CD4-positive, alpha-beta T cell treated with Interleukin-1 beta for 1 hour (primary cell): ENCODE measurements at places on chromosomes 4 and X.

DNA sequence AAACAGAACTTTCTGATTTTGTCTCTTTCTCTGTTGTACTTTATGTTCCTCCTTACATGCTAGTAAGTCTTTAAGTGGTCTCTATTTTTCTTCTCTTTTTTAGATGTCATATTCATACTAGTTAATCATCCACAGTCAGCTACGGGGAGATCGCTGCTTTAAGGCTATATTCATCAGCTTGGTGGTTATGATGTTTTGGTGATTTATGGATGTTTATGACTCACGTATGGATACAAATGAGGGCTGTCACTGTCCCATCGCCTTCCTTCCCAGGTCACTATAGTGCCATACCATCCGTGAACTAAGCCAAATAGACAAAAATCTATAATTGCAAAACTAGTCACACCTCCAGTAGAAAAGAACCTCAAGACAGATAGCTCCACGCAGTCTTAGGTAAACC, 296.8 kb upstream of the AADAT start:
- no peak for DNase-seq

- DNase-seq = no peak
These were observed 63.3 kb downstream of the GALNT7 start for GRCh38 chr4:173231916-173232315.

- no peak for DNase-seq
These were observed 36.5 kb upstream of the GUCY1B1 start for GRCh38 chr4:155722336-155722735.

DNA sequence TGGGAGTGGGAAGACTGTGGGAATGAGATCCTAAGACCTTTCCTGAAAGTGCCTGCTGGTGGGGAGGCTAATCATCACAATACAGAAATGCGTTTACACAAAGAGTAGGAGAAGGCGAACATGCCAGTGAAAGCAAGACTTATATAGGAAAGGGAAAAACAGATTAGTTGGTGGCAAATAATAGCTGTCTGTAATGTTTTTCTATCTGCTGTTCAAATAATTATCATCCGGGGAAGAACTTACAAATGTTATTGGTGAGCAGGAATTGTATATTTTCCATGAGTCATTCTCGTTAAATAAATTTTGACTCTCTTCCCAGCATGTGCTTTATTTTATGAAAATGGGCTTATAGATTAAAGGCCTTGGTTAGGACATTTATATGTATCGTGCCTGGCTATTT, 196.5 kb downstream of the ARHGAP10 start:
- DNase-seq = no peak

DNA sequence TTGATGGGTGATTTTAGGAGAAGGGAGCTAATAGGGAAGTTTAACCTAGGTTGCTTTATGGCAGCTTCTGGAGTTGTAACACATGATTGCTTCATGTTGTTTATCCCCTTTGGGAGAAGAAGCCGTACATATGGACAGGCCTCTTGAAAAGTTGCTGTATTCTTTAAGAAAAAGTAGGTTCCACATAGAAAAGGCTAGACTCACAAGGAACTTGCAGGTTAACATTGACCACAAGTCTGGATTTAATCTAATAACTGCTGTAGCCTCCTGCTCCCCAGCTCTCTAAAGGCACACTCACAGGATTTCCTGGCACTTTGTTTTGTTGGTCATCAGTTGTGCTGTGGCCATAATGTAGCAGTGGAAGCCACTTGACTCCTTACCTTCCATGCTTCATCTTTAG, 19.7 kb downstream of the FNIP2 start:
- no peak for DNase-seq

DNA sequence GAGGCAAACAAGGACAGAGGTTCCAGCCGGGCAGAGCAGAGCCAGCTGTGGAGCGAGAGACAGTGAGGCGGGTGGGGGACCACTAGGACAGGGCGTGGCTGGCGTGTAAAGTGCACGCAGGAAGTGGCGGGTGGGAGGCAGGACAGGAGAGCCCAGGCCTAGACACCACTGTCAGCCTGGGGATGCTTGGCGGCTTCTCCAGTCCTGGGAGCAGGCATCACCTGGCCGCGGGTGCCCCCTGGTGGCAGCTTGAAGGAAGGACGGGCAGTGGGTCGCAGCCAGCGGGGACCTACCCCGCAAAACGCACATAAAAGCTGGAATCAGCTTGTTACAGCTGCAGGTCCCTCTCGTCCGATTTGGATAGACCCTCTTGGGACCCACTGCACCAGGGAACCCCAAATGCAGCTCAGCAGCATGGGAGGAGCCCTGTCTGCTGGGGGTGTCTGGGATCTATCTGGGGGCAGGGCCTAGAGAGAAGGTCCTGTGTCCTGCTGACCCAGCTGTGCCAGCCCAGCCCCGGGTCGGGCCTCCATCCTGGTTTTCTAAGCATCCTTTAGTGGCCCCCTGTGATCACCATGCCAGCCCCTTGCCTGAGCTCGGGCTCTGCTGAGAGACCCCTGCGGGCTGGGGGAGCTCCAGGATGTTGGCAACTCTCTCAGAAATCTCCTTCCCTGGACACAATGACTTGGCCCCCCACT, 57.7 kb downstream of the WFS1 start:
- peak; percentile 74 for DNase-seq
